Hematopoietic multipotent progenitor cell (in vitro differentiated cells): ENCODE measurements at places on chromosomes 1 and 21. TPM values are rescaled to one million over a fixed set of nuclear protein-coding genes. Genes with fewer than 3 reads are reported as not detected.

DNA sequence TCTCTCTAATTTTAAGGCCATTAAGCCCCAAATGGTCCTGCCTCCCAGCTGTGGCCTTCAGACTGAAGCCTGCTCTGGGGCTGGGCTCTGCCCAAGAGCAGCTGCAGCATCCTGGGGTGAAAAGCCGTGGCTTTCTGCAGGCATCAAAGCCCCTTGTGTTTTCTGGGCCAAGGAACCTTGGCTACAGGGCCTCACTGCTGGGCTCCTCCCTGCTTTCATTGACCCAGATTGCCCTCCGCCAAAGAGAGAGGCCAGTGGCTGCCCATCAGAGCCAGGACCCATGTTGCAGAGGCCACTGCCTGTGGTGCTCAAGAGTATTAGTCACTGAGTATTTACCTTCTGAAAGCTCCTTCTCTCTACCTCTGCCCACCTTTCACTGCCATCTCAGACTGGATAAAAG, 1.6 kb downstream of the ZNF648 start:
- DNase-seq: no peak

DNA sequence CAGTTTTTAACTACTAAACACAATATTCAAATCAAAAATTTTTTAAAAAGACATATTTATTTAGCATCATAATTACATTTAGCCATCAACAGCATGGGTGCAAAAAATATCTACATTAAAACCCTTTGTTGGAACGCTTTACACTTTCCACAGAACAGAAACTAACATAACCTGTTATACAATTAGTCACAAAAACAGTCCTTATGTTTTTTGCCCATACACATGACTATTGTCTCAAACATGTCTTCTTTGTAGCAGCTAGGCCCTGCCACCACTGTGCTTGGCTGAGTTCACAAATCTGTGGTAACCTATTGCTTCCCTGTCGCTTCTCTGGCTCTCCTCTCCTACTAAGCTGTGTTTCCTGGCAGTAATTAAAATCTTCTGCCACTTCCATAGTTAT, 1350.0 kb upstream of the ADGRL2 start:
- DNase-seq: no peak

GPR161 gene
- total RNA-seq: 4.0 TPM

GRCh38 chr1:154158307-154159125, 3.6 kb upstream of the NUP210L start:
- DNase-seq: no peak
